ENCODE measurements at places on chromosomes 2 and 18.

GRCh38 chr18:13480571-13481255 lies 245.6 kb downstream of the FAM210A start:
- no peak for DNase-seq

DNA sequence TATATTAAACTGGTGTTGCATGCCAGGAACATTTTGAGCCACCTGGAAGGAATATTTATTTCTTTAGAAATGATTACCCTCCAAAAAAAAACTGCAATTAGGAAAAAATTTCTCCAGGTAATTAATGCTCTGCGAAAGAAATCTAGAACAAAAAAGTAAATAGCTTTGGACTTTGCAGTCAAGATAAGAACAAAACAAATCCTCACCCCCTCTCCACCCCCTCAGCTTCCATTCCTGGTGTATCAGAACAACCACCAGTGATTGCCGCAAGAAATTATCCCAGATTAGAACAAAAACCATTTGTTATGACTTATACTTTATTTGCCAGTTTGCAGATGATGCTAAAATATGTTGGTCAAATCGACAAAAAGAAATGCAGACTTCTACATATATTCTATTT lies 17.0 kb upstream of the TCF7L1 start:
- no peak for DNase-seq

GRCh38 chr18:33291539-33291938 lies 149.0 kb downstream of the CCDC178 start:
- DNase-seq: no peak

GRCh38 chr2:198471291-198471690 lies 666.9 kb downstream of the PLCL1 start:
- no peak for DNase-seq

- DNase-seq: no peak
Observed at GRCh38 chr2:144738749-144739148, 218.8 kb upstream of the ZEB2 start.

Data from NCI-H2081 (cell line).